Right renal pelvis (tissue), 4 donors: ENCODE measurements at places on chromosomes 4 and X.

GRCh38 chr4:165844161-165844560 is 28.9 kb upstream of the TLL1 start:
- DNase-seq, result no peak

DNA sequence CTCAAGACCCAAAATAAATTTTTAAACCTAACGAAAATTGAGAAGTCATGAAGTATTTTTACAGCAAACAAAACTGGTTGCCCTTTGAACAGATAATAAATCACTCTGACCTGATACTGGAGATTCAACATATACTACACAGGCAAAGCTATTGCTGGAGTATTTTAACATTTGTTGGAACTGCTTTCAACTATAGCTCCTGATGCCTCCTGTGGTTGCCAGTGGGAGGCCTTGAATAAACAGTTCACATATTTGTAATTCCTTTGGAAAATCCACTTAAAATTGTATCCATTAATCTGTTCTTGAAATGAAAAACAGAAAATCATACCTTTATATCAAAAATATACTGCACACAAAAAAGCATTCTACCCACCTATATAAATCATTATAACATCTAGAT is 605.1 kb downstream of the KCTD8 start:
- DNase-seq, result no peak

DNA sequence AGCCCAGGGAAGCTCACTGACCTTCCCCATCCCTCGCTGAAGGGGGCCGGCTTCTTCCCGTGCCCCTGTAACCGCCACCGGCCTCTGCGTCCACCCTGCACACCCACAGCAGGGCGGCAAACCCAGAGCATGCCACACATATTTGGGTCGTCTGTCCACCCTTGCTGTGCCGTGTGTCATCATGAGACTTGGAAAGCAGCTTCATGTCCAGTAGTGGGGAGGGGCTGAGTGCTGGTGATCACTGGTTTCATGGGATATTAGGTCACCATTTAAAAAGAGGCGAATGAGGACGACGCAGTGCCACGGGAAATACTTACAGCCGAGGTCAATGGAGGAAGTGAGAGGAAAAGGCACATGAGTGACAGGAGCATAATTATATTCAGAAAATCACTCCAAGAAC is 74.8 kb downstream of the HTRA3 start:
- no peak for DNase-seq

- DNase-seq, result no peak
Observed at GRCh38 chr4:5568336-5568735, 140.0 kb downstream of the EVC2 start.

- DNase-seq, result no peak
Observed at GRCh38 chrX:22395372-22395771, 122.7 kb downstream of the CBLL2 start.

DNA sequence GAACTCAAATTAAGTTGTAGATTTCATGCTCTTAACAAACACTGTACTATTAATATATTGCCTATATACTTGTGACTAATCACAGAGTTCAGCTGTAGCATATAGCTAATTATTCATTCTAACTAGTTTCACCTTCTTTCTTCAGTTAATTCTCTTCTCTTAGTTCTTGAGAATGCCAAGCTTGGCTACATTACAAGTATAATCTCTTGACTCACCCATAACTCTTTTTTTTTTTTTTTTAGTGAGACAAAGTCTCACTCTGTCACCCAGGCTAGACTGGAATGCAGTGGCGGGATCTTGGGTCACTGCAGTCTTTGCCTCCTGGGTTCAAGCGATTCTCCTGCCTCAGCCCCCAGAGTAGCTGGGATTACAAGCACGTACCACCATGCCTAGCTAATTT is 5.4 kb downstream of the KLHL5 start:
- DNase-seq, result no peak

DNA sequence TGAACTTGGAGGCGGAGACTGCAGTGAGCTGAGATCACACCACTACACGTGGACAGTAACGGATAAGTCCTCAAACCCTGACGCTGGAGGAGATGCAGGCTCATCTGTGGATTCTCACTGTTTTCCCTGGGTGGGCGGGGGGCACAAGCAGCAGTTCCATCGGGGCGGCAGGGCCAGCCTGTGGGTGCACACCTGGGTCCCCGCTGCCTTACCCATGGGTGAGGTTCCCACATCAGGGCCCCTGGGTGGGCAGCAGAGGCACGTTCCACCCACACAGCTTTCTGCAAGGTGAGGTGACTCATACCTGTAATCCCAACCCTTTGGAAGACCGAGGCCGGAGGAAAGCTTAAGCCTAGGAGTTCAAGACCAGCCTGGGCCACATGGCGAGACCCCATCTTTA is 56.6 kb upstream of the MXD4 start:
- DNase-seq, result no peak
